ENCODE measurements at places on chromosomes 1 and 21. TPM values are rescaled to one million over a fixed set of nuclear protein-coding genes. Genes with fewer than 3 reads are reported as not detected.

HRNR gene
- not detected for total RNA-seq

EVA1C gene
- total RNA-seq = 5.2 TPM

ATP1A4 gene
- not detected for total RNA-seq

OR10T2 gene
- not detected for total RNA-seq

ZBTB8B gene
- 0.15 TPM for total RNA-seq

BRINP2 gene
- total RNA-seq = 1.5 TPM

TCHHL1 gene
- not detected for total RNA-seq

OR2M2 gene
- not detected for total RNA-seq

LRRC47 gene
- total RNA-seq = 53.4 TPM

C1orf185 gene
- not detected for total RNA-seq

AIM2 gene
- 9.0 TPM for total RNA-seq

LIN28A gene
- not detected for total RNA-seq

PRDM16 gene
- not detected for total RNA-seq

CHIA gene
- total RNA-seq = not detected

VSIG8 gene
- not detected for total RNA-seq

ADORA3 gene
- not detected for total RNA-seq

TMEM79 gene
- 4.0 TPM for total RNA-seq

FMO1 gene
- total RNA-seq = not detected

PIP5K1A gene
- total RNA-seq = 72.2 TPM

SEMA6C gene
- 2.3 TPM for total RNA-seq

CD52 gene
- total RNA-seq = 0.41 TPM

PTPN14 gene
- 32.2 TPM for total RNA-seq

DNASE2B gene
- total RNA-seq = not detected

KRTAP13-1 gene
- total RNA-seq = not detected

CA6 gene
- total RNA-seq = not detected

CD1B gene
- not detected for total RNA-seq

OPTC gene
- total RNA-seq = not detected

RXFP4 gene
- not detected for total RNA-seq

PLA2G2D gene
- total RNA-seq = not detected

ADAMTS4 gene
- 0.15 TPM for total RNA-seq

C8B gene
- total RNA-seq = not detected

CSDE1 gene
- total RNA-seq = 403 TPM

POMGNT1 gene
- total RNA-seq = 104 TPM

NOS1AP gene
- total RNA-seq = 4.1 TPM

CD48 gene
- not detected for total RNA-seq

IGSF5 gene
- total RNA-seq = 0.16 TPM

DHX9 gene
- total RNA-seq = 232 TPM

FAM72C gene
- total RNA-seq = 9.7 TPM

PTPN7 gene
- total RNA-seq = not detected

TNNI3K gene
- total RNA-seq = 0.23 TPM

HES2 gene
- 0.68 TPM for total RNA-seq

RSPH1 gene
- total RNA-seq = 0.08 TPM

SEMA4A gene
- 0.29 TPM for total RNA-seq

ADCY10 gene
- 0.05 TPM for total RNA-seq

UTS2 gene
- not detected for total RNA-seq

EBNA1BP2 gene
- total RNA-seq = 322 TPM

XCL1 gene
- total RNA-seq = 0.98 TPM

S100A14 gene
- 1.8 TPM for total RNA-seq

UMODL1 gene
- not detected for total RNA-seq

Measured in A375 (cell line).